ENCODE measurements at places on chromosomes 13 and 19. TPM values are rescaled to one million over a fixed set of nuclear protein-coding genes. Genes with fewer than 3 reads are reported as not detected.
A peak's percentile ranks its signal among the peaks of the same experiment; 100 is the strongest.

GRCh38 chr13:46015366-46015765 is 37.2 kb downstream of the ZC3H13 start:
- DNase-seq = no peak

GRCh38 chr13:23609874-23610576 is 39.8 kb downstream of the TNFRSF19 start:
- no peak for DNase-seq

- no peak for DNase-seq
Measured at GRCh38 chr13:49272296-49272695, 24.6 kb downstream of the CDADC1 start.

GRCh38 chr13:78607409-78608251 is 4.3 kb upstream of the POU4F1 start:
- no peak for DNase-seq

GRCh38 chr19:38869160-38869835 is 8.8 kb downstream of the RINL start:
- peak; percentile 53 for DNase-seq

DNA sequence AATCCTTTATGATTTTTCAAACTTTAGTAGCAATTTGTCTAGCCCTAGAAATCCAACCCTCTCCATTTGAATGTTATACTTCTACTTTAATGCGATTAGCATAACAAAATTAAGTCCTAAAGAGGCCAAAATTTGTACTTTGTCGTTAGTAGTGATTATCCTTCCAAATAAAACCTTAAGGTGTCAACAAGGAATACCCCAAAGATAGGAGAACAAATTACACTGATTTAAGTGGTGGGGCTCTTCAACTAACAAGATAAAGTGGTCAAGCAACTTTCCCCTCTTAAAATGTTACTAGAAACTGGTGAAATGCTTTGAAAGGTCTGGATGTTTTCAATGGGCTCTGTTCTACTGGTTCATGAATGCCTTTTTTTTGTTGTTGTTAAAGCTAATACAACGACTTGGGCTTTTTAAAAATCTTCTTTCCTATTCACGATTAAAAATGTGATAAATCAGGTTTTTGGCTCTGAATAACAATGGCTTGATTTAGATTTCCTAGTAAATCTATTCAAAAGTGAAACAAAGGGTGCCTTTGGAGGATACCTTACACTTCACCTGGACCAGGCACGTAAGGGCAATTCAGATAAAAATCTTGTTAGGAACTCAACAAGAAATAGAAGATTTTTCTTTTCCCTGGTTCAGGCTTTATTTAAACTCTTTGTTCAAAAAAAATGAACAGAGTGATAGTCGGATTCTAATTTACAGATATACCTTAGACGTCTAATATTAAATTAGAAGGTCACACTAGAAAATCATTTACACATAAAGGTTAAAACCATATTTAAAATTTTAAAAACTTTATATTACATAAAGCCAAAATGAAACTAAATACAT is 3.1 kb downstream of the SOX21 start:
- no peak for DNase-seq

- DNase-seq = no peak
Measured at GRCh38 chr13:114261328-114261965, 20.0 kb upstream of the UPF3A start.

GRCh38 chr13:45015300-45015699 is 26.0 kb downstream of the GPALPP1 start:
- DNase-seq = no peak

- peak; percentile 73 for DNase-seq
Measured at GRCh38 chr19:4369109-4369887, 25.9 kb downstream of the MPND start.

DNA sequence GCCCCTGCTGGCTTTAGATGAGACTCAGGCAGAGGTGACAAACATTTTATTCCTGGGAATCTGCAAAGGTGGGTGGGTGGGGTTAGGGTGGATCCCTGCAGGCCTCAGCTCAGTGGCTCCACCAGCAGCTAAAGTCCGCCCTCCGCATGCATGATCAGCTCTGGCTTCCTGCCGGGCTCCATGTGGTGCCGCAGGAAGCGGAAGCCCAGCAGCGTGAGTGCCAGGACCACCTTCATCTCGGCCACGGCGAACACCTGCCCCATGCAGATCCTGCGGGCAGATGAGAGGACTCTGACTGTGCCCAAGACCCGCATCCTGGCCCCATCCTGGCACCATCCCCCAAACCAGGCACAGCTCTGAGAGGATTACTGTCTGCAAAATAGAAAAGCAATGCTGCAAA is 26.3 kb downstream of the CYP4F2 start:
- peak; percentile 6 for DNase-seq

- DNase-seq = no peak
Measured at GRCh38 chr19:46528601-46529590, 33.2 kb upstream of the PNMA8B start.

DNA sequence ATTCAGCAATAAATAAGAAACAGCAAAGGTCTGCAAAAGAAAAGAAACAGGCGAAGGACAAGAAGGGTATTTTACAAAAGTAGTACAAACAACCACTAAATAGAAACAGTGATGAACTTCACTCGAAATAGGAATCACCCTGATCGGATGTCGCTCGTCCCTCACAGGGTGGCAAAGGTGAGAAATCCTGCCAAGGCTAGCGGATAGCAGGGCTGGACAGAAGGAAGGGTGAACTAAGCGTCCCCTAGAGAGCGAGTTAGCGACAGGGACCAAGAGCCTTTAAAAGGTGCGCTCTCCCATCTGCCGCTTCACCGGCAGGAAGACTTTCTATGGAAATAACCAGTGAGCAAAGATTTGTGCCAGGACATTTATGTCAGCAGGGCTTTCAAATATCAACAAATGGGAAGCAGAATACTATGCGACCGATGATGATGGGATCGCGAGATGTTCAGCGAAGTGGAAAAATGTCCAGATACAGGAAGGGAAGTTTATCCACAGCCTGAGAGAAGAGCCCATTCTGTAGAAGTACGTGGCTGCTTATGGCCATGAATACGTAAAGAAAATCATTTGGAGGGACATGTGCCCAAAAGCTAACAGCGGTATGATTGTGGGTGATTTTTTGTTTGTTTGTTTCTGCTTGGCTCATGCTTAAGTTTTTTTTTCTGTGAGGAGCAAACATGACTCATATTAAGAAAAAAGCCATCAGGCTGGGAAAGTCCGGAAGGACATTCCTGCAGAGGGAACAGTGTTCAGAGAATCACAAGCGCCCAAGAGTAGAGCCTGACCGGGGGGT is 18.9 kb downstream of the ELAVL1 start:
- no peak for DNase-seq

DNA sequence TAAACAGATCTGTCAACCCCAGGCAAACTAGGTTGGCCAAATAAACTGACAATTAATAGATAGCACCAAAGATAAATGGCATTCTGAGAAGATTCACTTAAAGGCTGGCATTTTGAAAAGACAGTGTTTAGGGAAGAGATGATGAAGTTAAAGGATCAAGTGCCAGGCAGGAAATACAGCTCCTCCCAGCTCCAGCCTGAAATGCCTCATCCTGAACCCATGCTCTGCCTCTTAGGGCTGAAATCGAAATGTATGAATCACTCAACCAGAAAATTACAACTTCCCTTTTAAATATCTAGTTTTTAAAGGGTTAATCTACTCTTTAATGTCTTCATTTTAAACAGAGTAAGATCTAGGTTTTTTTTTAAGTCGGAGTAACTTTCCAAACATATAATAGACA is 171.2 kb upstream of the UBL3 start:
- DNase-seq = no peak

The WDR87 gene
- total RNA-seq = not detected

DNA sequence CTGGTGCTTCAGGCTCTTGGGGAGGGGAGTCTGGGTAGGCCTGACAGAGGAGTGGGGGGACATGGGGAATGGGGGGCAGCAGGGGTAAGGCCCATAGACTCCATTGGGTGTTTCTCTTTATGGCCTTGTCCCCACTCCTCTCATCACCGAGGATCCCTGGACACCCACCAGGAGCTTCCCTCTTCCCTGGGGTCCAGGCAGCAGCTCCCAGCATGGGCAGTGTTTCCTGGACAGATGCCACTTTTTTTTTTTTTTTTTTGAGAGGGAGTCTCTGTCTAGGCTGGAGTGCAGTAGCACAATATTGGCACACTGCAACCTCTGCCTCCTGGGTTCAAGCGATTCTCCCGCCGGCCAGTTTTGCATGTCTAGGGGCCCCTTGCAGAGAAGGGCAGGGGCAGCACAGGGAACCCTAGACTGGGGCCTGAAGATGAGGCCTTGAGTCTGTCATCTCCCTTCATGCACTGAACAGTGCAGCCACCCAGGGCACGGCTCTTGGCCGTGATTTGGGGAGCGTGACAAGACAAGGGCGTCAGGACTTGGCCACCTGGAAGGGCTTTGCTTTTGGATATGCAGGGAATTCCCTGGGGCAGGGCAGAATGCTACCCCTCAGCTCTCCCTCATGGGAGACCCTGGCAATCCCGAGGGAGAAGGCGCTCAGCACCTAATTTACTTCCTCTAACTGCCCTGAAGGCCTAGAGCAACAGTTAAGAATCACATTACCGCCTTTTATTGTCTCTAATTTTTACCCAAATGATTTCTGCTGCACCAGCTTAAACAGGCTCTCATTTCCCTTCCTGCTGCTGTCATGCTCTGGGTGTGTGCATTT is 213.9 kb upstream of the ZNF536 start:
- no peak for DNase-seq

The FGF21 gene
- not detected for total RNA-seq

The GCDH gene
- total RNA-seq = 25.1 TPM

DNA sequence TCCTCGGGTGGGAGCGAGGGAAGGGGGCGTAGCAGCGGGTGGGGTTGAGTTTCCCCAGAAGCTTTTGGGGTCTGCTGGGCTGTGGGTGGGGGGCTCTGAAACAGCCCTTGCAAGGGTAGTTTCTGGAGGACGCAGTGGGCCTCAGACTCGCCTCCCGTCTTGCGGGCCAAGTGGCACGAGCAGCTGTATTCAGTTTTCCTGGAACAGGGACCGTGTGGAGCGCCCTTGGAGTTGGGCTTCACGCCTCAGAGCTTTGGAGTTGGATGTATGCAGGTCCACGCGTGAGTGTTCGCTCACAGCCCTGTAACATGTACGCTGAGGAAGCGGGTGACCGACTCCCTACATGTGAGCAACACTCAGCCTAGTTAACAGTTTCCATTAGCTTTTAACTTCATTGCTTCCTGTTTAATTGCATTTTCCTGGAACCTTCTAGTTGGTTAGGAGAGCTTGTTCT is 603 bp downstream of the TM9SF2 start:
- DNase-seq = peak; percentile 22

DNA sequence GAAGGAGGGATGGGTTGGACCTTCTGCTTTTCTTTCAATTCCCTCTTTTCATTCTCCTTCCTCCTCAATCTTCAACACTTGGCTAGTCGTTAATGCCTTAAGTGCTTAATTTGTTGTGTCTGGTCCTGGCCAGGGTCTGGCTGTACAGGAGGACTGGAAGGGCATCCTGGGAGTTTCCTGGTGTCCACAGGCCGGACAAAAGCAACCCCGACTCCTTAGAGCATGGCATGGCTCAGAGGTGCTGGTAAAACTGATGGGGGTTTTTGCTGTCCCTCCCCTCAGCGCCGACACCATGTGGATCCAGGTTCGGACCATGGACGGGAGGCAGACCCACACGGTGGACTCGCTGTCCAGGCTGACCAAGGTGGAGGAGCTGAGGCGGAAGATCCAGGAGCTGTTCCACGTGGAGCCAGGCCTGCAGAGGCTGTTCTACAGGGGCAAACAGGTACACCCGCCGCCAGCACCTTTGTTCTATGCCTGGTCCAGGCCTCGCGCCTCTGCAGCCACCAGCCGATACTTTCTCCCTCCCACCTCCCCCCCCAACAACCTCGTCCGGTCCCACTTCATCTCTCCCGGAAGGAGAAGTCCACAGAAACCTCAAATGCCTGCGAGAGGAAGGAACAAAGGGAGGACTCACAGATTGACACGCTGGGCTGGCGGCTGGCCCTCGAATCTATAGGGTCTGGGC is 1.4 kb downstream of the UHRF1 start:
- no peak for DNase-seq

The PRR19 gene
- total RNA-seq = 0.86 TPM

- no peak for DNase-seq
Measured at GRCh38 chr13:97430296-97430695, 3.7 kb upstream of the RAP2A start.

DNA sequence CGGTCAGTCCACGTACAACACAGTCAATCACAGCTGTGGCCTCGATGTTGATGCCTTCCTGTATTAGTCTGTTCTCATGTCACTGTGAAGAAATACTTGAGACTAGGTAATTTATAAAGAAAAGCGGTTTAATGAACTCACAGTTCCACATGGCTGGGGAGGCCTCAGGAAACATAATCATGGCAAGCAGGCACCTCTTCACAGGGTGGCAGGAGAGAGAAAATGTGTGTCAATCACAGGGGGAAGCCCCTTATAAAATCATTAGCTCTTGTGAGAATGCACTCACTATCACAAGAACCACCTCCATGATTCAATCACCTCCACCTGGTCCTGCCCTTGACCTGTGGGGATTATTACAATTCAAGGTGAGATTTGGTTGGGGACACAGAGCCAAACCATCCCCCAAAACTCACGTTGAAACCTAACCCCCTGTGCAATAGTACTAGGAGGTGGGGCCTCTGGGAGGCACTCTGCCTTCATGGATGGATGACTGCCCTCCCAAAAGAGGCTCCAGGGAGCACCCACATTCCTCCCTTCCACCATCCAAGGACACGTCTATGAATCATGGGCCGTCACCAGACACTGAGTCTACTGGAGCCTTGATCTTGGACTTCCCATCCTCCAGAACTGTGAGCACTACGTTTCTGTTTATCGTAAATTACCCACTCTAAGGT is 2.3 kb upstream of the PROZ start:
- DNase-seq = no peak

The SMAD9 gene
- not detected for total RNA-seq

- peak; percentile 19 for DNase-seq
Measured at GRCh38 chr19:48135411-48135810, 24.8 kb upstream of the PLA2G4C start.

The PALM gene
- total RNA-seq = 0.72 TPM

The KL gene
- total RNA-seq = 0.99 TPM

DNA sequence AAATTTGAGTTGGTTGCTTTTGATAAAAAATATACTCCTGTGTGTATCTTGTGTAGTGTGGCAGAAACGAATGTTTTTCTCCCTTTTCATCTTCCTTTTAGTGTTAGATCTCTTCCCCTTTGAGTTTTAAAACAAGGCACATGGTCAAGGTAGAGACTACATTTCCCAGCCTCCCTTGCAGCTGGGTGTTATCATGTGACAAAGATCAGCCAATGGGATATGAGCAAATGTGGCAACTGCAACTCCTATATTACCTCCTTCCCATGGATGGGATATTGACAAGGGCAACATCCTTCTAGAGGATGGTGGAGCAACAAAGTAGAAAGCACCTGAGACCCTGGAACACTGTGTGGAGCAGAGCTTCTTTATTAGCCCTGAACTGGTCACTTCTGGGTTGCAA is 42.4 kb downstream of the ADGRE3 start:
- DNase-seq = peak; percentile 3

The LPAR6 gene
- 11.9 TPM for total RNA-seq
